HT-29 (cell line): ENCODE measurements at places on chromosomes 11 and 22. TPM values are rescaled to one million over a fixed set of nuclear protein-coding genes. Genes with fewer than 3 reads are reported as not detected.
A peak's percentile ranks its signal among the peaks of the same experiment; 100 is the strongest.

GRCh38 chr11:130429120-130429681 is 792 bp upstream of the ADAMTS8 start:
- no peak for DNase-seq

DNA sequence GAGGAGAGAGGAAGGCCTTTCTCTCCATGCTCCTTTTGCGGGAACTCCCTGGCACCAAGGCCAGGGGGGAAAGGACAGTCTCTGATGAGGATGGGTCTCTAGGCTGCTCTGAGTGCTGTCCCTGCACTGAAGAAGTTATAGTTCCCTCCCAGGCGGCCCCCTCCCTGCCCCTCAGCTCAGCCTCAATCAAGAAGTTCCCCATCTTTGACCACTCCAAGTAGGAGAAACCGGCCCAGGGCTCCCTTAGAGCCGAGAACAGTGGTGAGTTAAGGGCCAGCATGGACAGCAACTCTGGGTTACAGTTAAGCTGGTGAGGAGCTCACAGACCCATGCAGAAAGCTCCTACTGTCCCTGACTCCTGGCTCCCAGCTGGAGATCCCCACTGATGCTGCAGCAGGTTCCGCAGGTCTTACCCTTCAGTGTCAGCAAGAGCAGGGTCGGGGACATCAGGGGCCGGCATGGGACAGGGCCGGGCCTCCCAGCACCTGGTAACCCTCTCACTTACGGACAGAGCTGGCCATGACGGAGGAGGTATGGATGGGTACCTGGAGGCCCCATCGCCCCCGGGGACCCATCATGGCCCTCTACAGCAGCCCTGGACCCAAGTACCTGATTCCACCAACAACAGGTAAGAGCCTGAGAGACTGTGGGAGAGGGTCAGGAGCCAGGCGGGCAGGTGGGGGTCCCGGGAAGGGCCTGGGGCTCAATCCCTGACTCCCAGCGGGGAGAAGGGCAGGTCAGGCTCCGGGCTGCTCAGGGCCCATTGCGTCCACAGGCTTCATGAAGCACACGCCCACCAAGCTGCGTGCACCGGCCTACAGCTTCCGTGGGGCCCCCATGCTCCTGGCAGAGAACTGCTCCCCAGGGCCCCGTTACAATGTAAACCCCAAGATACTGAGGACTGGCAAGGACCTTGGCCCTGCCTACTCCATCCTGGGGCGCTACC is 4.2 kb downstream of the SCGB1C1 start:
- peak; percentile 1 for DNase-seq

GRCh38 chr11:66326261-66327111 is 9.6 kb upstream of the CD248 start:
- no peak for DNase-seq

DNA sequence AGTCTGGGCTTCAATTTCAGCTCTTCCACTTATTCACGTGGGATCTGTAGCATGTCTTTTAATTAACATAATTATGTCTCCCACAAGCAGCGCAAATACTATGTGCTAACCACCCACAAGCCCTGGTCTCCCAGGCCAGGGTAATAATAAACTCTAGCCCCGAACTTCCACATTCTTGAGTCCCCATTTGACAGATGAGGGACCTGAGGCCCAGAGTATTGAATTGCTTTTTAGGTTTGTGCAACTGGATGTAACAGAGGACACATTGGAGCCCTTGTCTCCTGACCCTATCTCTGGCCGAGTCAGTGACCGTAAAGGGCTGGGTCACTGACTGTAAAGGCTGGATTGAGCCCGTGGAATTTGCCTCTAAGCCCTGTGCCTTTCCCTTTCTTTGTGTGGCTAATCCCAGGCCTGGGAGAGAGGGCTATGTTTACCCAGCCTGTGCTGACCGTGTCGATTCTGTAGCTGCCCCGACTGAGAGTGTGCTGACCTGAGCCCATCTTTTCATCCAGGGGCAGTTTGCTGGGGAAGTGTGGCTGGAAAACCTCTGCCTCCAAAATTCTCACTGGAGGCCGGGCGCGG is 3.9 kb downstream of the CRYBB2 start:
- no peak for DNase-seq

- DNase-seq = no peak
Measured at GRCh38 chr11:70210051-70210501, 7.0 kb downstream of the FADD start.

DNA sequence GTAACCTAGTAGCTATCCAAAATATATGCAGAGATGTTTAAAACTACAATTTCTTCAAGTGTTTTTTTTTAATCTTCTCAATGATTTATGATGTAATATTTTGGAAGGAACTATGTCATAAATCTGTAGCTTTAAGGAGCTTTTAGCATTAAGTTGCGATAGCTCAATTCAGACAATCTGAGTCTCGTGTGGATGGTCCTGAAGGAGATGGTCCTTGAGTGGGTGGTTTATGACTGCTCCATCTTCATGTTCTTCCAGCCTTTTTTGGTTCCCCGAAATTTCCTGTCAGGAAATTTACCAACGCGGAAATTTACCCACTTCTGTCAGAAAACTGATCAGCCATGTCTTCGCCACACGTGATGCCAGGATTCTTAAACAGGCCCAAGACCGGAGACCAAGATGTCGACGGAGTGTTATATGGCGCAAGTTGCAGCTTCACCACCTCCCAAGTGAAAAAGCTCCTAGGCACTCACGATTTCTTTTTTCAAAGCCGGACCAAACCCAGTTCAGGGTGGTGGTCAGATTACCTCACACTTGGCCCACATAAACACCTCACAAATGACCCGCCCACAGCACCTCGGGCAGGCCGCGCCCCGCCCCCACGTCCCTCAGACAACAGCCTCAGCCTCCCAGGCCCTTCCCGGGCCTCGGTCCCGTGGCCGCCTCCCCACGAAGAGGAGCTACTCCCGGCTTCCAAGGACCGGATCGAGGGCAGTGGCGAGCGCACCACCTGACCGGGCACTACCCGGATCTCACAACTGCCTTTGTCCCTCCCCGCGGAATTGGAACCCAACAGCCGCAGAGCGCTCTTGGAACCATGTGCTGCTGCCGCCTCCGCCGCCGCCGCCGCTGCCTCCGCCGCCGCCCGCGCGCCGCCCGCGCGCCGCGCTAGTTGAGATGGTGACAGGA is at the start of gene MORC2:
TSS of gene MORC2 (minus strand) at position 760 of the 909 bp plus-strand sequence. CDS start 885 bp downstream, outside the sequence.
- peak; percentile 65 for DNase-seq

- DNase-seq = peak; percentile 39
Measured at GRCh38 chr11:90288212-90288821, 65.5 kb upstream of the CHORDC1 start.

GRCh38 chr11:93849751-93850593 is 446 bp downstream of the VSTM5 start:
- DNase-seq = no peak

DNA sequence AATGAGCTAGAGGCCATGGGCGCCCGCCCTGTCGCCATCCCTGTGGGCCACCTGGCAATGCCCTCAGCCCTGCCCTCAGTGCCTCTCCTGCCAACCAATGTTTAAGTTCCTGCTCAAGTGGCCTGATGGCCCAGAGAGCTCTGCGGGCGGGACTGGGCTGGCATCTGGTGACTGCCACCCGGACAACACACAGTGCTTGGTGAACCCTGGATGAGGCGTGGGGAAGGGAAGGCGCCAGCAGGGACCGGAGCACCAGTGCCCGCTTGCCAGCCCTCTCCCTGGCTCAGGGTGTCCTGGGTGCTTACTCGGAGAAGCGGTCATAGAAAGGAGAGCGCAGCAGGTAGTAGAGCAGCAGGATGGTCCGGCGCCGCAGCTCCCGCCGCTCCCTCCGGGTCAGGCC is 4.2 kb downstream of the PEX16 start:
- DNase-seq = no peak

The GAL3ST3 gene
- not detected in 2 replicates for total RNA-seq

The CLMP gene
- not detected in 2 replicates for total RNA-seq

The APLNR gene
- total RNA-seq = not detected in 2 replicates

The P2RY6 gene
- not detected in 2 replicates for total RNA-seq

The CBLIF gene
- not detected in 2 replicates for total RNA-seq

The MFNG gene
- 1.0 and 2.1 TPM in 2 replicates for total RNA-seq
